ENCODE measurements at places on chromosomes 6 and 20.

DNA sequence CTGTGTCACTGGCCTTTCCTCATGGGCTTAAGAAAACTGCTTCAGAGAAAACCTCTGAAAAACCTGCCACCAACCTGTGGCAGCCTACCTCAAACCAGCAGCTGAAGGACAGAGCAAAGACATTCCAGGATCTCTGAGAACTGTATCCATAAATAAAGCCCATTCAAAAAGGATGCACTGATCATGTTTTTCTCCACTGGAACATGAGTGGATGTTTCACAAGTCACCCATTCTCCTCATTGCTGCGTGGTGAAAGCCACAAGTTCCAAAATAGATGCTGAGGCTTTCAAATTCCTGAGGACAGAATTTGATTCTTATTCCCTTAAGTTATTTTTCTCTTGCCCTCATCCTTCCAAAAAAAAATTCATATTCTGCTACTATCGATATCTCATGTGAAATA, 280.6 kb downstream of the KHDC1L start:
- DNase-seq, result no peak

GRCh38 chr20:9052136-9052535, 16.8 kb upstream of the PLCB4 start:
- no peak for DNase-seq

DNA sequence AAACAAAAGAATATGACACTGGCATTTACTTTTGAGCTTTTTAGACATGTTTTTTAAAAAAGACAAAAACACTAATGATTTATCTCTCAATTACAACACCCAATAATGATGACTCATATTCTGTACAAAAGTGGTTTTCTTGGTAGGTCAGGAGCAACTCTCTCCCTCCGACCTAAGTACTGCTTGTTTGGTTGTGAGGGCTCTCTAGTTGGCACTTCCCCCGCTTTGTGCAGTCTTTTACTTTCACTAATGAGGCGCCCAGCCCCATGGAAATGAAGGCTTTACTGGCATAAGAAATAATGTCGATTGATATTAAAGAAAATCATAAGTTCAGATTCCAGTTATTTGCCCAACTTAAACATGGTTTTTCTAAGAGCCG, 1.3 kb downstream of the KPNA5 start:
- DNase-seq, result peak; percentile 33

- no peak for DNase-seq
Measured at GRCh38 chr6:158803733-158804143, 15.4 kb downstream of the EZR start.

GRCh38 chr6:16239798-16240123, 1.4 kb downstream of the GMPR start:
- no peak for DNase-seq

GRCh38 chr6:154767003-154767723, 33.9 kb downstream of the SCAF8 start:
- DNase-seq, result no peak

DNA sequence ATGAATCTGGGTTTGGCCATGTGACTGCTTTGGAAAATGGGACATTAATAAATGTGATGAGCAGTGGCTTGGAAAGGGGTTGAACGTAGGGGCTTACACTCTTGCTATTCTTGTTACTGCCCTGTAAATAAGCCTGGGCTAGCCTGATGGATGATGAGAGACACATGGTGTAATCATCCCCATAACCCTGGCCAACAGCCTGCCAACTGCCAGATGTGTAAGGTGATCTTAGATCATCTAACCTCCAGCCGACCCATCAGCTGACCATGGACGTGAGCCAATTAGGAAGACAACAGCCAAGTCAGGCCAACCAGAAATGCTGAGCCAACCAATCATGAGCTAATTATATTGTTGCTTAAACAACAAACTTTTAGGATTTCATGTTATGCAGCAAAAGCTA, 25.2 kb downstream of the FBXO30 start:
- DNase-seq, result no peak

GRCh38 chr6:106702046-106702445, 72.7 kb downstream of the QRSL1 start:
- no peak for DNase-seq

DNA sequence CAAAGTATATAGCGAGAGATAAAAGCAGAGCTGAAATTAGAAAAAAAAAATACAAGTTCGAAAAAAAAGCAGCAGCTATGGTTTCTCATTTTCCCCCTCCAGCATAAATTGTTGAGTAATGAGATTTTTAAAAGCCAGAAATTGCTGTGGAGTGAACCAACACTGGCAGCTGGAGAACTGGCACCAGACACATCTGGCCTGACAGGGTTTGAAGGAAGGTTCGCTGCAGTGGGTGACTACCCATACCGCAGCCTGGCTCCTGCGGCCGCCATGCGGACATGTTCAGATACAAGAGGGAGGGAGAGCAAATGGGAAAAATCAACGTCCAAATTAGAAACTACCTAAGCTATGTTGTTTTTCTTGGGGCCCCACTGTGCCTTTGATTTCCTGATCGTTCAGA, 3.3 kb downstream of the APCDD1L start:
- DNase-seq, result no peak

DNA sequence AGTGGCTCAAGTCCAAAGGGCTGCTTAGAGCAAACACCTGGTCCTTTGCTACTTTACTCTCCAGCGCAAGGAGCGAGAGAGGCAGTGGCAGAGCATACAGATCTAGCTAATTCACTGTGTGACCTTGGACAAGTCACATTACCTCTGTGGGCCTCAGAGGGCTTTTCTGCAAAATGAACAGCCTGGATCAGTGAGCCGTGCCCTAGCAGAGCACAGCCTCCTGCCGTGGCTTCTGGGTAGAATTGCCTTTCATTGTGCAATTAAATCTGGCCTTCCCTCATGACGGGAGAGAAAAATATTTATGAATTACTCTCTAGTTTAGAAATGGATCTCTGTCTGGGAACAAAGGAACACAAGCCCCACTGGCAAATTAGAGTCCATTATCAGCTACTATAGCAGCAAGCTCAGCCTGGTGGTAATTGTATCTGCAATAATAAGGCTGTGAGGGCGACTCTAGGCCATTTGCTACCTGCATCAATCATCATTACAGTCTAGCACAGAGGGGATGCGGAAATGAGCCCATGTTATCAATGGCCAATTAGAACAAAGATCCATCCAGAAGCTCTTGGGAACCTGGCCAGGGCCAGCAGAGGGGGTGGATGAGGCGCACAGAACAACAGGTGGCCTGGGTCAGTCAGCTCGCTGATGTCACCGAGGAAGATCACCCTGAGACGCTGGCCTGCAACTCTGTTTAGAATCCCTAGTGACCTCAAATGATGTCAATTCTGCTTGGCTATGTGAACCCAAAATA, 114.2 kb upstream of the LY86 start:
- no peak for DNase-seq

DNA sequence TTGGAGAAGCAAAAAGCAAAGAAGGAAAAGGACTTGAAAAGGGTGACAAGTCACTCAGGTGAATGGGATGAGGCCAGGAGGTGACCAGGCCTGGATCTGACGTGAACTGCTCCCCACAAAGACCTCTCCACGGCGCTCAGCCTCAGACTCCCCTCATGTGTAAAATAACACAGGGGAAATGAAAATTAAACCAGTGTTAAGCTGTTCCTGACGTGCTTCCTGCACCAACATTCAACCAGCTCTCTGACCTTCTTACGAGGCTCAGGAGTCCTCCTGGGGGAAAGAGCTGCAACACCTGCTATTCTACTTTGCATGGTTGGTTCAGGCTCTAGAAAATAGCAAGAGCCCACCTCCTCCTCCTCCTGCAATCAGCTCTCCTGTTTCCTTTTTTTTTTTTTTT, 256.7 kb downstream of the ATXN1 start:
- DNase-seq, result no peak

- no peak for DNase-seq
Measured at GRCh38 chr6:32442977-32443552, 3.4 kb downstream of the HLA-DRA start.

GRCh38 chr20:22916021-22916842, 118.9 kb upstream of the SSTR4 start:
- no peak for DNase-seq

DNA sequence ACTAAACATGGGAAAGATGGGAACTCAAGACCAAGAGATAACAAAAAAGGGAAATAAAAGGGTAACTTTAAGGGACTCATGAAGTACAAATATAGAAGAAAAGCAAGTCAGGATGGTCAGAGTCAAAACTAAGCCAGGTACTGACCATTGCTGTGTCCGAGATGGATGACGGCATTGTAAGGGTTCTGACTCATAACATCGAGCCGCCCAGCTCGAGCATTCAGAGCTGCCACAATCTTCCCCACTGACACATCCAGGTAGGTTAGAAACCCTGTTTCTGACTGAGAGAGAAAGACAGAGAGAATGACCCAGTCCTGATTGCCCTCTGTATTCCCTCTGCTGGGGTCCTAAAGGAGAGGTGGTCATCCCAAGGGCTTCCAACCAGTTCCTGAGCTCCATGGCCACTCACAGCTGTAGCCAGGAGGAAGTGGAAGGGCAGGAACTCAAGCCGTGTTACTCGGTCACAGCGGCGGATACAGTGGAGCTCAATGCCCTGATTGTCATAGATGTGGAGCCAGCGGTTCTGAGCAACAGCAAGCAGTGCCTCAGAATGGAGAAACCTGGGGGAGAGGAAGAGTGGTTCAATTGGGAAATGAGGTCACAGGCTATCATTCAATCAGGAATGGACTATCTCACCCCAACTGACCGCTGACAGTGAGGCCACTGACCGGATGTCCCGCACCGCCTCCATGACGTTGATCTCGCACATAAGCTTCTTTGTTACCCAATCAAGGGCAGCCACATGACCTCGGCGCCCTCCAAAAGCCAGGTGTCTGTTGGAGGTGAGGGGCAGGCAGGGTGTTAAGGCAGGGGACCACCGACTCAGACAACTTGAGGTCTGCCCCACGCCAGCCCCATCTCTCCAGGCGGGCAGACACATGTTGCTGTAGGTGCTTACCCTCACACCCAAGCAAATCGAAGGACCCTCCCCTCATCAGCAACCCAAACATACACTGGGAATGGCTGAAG, 1.8 kb downstream of the WDR46 start:
- no peak for DNase-seq

DNA sequence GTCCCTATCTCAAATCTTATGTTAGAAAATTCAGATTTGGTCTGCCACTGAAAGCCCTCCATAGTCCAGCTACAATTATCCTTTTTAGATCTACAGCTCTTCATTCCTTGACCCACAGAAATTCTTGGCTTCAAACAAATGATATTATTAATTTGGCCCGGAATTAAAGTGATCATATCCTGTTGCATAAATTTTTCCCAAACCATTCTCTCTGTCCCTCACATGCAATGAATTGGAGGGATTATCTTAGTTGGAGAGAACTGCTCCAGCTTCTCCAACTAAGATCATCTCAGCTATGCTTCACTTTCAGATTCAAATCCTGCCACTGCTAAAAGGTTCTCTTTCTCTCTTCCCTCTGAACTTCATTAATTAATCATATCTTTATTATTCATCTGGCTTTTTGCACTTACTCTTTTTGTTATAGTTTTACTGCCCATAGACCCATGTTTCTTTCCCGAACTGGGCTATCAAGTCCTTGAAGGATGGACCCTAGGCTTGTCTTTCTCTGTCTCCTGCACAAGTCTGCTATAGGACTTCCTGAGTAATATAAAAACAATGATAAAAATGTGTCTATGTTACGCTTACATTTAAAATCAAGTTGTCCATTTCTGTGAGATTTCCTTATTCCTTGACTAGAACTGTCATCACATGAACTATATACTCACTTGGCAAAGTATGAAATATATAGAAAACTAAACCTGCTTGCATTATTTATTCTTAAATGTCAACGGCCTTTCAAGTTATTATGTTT, 493.9 kb upstream of the MARCKS start:
- no peak for DNase-seq

GRCh38 chr6:125631165-125631564, 118.3 kb upstream of the HEY2 start:
- no peak for DNase-seq

DNA sequence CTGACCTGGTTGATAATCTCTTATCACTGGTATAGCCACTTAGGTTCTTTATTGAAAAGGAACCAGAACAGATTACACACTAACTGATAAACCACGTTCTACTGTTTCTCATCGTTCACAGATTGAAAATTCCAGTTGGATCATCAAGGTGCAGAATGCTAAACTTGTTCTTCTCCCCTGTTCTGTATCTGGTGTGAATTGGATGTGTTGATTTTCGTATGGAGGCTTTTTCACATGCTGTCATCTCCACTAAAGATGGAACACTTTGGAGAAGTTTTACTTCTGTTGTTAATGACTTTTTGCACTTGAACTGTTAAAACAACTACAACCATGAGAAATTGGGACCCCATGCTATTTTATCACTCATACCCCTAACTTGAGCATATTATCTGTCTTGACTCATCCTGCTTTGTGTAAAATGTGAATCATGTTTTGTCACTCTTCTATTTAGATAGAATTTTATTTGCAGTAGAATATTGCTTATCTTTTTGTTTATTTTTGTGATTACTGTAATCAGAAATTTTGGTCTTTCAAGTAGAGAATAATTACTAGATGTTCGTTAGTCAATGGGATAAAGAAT, 17.5 kb downstream of the VAPB start:
- DNase-seq, result no peak

GRCh38 chr6:7446619-7447325, 57.2 kb downstream of the RIOK1 start:
- no peak for DNase-seq

DNA sequence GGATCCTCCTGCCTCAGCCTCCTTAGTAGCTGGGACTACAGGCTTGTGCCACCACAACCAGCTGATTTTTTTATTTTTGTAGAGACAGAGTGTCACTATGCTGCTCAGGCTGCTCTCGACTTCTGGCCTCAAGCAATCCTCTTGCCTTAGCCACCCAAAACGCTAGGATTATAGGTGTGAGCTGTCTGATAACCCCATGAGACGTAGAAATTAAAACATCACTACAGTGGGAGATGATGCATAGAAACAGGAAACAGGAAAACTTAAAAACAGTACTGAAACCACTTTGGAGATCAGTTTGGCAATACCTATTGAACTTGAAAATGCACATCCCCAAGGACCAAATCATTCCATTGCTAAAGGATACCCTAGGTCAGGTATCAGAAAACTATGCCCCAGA, 10.8 kb downstream of the SENP6 start:
- no peak for DNase-seq

- no peak for DNase-seq
Measured at GRCh38 chr20:58538752-58539151, 23.6 kb upstream of the APCDD1L start.

DNA sequence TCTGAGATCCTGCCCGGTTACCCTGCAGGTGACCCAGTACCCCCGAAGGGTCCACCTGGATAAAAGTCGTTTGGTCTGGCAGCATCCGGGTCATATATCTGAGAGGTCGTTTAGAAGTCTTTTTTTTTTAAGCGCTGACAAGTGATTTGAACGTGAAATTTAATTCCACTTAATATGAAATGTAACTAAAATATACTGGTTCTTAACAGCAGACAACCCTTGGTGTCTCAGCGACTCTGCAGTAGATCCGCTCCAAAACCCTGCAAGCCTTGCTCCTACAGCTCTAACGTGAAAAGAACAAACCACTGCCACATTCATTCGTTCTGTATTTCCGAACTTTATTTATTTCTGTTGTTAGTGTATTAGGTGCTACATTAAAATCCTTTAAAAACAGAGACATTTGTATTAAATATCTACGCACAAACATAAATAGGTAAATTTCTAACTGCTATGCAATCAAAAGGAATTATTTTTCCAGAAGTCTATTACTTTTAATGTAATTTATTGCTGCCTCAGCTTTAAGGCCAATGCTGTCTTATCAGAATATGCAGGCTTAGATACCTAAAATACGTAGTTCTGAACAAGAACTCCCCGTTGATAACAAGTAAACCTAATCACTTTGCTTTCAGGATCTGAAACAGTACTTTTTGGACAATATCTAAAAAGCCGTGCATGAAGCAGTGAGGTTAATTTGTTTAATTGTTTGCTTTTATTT, 33.5 kb upstream of the TCF21 start:
- DNase-seq, result no peak

- no peak for DNase-seq
Measured at GRCh38 chr20:58149437-58150091, 78.9 kb downstream of the ANKRD60 start.
